NCI-H2171 (cell line): ENCODE measurements at places on chromosomes 3 and 15.

GRCh38 chr3:15391007-15391406, 36.3 kb downstream of the METTL6 start:
- no peak for DNase-seq

DNA sequence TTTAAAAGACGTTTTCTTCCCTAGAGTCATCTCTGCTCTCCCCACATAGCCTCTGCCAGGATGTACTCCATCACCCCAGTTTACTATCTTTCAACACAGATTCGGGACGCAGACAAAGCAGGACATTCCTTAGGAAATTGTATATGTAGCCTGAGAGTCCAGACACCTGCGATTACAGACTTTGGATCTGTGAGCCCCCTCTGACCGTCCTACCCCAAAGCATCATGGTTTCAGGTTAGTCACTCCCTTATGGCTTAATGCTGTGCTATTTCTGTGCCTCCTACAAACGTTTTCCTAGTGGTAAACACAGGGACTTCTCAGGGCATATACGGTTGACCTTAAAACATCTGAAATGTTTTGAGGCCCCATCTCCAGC, 234.0 kb upstream of the BHLHE40 start:
- no peak for DNase-seq

GRCh38 chr3:129599607-129600006, 6.9 kb downstream of the PLXND1 start:
- DNase-seq, result no peak

GRCh38 chr3:169545606-169546005, 117.9 kb downstream of the MECOM start:
- no peak for DNase-seq

GRCh38 chr15:46576646-46577395, 942.0 kb downstream of the SQOR start:
- DNase-seq, result no peak
